ENCODE measurements at places on chromosomes 16 and 17.

- no peak for DNase-seq
These were observed 94.4 kb downstream of the STXBP4 start for GRCh38 chr17:55062921-55063320.

DNA sequence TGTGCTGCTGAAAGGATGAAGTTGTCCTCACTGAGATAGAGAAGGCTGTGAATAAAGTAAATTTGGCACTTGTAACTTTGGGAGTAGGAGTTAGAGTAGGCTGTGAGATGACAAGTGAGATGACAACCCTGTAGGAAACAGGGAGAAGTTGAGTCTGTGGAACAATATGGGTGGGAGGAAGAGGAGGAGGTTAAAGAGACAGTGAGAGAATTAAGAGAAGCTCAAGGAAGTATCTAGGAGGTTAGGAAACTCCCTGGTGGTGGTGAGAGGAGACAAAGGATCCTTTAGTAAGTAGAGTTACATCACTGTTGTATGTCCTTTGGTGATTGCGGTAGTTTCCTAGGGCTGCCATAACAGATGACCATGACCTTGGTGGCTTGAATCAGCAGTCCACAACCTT is 10.7 kb upstream of the HSD17B2 start:
- no peak for DNase-seq

DNA sequence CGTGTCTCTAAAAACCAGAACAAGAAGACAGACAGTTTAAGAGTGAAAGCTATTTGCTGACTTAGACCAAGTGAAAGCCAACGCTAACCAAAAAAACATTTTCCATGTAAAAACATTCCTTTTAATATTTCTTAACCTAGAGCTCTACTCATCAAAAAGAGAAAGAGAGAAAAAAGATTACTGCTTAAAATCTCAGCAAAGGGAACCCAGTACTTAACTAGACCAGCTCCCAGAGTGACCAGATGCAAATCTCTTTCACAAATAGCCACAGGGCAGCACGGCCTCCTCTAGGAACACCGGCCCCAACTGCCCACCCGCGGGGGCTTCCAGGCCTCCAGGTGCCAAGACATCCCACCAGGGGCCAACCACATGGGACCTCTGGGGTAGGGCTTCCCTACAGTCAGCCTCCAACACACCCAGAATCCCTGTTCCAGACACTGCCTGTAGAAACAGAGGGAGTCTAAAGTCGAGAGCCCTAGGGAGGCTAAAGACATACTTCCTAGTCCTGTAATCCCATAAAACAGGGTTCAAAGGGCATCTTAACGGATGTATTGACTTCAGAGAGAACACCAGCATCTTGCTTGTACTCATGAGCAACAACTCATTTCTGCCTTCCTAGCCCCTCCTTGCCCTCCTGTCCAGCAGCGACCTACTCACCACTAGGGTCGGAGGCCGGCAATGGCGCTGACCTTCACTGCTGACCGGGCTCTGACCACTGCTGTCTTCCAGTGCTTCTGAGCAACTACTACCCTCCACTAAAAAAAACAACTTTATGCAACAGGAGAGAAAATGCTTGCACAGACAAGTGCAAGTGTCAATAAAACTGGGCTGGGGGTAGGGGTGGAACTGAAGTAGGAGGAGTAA is 21.3 kb downstream of the ZCCHC14 start:
- DNase-seq = no peak

DNA sequence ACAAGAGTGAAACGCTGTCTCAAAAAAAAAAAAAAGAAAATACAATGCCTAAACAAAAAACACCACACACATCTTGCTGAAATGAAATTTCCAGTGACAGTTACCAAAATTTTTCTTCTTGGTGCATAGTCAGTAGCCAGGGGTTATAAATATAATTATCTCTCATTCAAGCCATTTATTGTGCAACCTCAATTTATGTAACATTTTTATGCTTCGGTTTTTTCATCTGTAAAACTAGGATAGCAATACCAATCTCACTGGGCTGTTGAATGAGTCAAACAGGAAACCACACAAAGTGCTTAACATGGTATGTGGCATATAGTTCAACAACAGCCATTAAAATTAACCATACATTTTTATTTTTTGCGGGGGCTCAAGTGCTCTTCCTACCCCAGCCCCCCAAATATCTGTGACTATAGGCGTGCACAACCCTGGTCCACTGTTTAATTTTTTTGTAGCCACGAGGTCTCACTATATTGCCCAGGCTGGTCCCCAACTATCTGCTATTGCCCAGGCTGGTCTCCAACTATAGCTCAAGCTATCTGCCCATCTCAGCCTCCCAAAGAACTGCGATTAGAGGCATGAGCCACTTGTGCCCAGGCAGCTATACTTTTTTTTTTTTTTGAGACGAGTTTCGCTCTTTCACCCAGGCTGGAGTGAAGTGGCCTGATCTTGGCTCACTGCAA is 2.6 kb downstream of the COG4 start:
- no peak for DNase-seq

DNA sequence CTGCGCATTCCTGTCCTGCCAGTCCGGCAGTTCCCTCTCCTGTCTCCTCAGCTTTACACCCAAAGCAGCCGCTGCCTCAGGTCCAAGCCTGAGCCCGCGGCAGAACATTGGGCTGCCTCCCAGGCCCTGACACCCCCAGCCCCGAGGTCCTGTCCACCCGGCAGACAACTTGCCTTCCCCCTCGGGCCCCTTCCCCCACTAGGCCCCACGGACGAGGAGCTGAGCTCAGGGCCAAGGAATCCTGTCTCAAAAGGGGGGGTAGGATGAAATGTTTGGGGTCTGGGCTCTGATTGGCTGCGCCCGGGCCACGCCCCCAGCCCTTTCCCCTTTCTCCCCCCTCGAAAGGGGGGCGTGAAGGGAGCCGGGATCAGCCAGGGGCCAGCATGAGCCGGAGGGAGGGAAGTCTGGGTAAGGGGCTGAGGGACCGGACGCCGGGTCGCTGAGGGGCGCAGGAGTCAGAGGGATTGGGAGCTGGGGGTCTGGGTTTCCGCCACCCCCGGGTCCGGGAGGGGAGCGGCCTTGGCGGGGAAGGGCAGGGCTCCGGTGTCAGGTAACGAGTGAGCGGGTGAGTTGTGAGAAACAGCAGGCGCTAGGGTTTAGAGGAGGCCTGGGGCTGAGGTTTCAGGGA is at the start of gene CTF1:
Gene CTF1 (plus strand): TSS at position 354 of the 628 bp plus-strand sequence. CDS start 30 bp downstream, at position 384.
- DNase-seq = no peak

- no peak for DNase-seq
These were observed 23.6 kb downstream of the IGSF6 start for GRCh38 chr16:21628772-21629171.

DNA sequence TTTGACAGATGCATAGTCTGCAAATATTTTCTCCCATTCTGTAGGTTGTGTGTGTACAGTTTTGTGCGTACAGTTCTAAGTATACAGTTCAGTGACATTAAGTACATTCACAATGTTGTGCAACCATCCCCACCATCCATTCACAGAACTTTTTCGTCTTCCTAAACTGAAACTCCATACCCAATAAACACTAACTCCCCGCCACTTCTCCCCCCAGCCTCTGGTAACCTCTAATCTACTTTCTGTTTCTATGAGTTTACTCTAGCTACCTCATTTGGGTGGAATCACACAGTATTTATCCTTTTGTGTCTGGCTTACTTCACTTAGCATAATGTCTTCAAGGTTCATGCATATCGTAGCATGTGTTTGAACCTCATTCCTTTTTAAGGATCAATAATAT is 14.3 kb downstream of the PIK3R5 start:
- no peak for DNase-seq

- no peak for DNase-seq
These were observed 2.8 kb downstream of the XYLT2 start for GRCh38 chr17:50348522-50349242.

GRCh38 chr17:74769856-74770497 is 6.2 kb downstream of the NAT9 start:
- DNase-seq = no peak

DNA sequence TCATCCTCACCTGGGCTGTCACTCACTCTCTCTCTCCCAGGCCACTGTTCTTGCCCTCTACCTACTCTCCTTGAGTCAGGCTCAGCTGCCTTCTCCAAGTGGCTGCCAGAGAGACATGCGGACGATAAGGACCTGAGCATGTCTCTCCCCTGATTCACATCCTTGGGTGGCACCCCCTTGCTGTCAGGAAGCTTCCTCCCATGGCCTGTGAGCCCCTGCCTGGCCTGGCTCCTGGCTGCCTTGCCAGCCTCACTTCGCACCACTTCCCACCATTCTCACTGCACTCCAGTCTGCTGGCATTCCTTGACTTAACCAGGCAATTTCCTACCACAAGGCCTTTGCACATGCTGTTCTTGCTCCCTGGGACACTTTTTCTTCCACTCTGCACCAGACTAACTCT is 2.7 kb upstream of the ALDH3A1 start:
- DNase-seq = no peak

DNA sequence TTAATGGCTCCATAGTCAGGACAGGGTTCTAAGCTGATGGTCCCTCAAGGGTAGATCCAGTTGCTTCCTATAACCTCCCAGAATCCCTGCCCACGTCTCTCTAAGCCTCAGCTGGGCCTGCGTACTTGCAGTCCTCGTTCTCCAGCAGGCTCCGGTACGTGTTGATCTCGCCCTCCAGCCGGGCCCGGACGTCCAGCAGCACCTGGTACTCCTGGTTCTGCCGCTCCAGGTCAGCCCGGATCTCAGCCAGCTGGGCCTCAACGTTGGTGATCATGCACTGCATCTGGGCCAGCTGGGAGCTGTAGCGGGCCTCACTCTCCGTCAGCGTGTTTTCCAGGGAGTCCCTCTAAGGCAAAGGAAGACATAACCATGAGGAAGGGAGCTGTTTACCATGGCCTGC is 4.5 kb downstream of the KRT32 start:
- DNase-seq = no peak
